Immature natural killer cell (primary cell): ENCODE measurements at places on chromosomes 6 and 20.

DNA sequence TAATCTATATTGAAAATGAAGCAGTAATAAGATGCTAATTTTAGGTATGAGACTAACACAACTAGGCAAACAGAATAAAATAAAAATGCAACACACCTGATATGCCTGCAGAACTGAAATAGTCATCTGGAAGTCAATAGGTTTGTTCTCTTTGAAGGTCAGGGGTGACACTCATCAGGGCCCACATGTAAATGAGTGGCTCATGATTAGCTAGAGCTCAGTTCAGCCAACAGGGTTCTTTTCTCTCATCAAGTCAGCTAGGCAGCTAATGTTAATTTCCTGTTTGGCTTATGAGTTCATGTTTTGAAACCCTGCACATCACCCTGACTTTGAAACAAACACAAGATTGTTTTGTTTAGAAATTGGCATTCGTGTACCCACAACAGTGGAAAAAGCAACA is 23.8 kb downstream of the SMLR1 start:
- H3K27me3 ChIP-seq = no peaks in the 10 kb centered on the region
- H3K4me3 ChIP-seq = no peak overlapping the region
- no peak for DNase-seq
- H3K36me3 ChIP-seq = no peaks in the 10 kb centered on the region

GRCh38 chr6:37538107-37538506 is 38.4 kb upstream of the CCDC167 start:
- DNase-seq = no peak
- peak overlapping the region; percentile 2 for H3K4me3 ChIP-seq

- peak overlapping the region; percentile 94 for H3K27ac ChIP-seq
- peak; percentile 43 for DNase-seq
- H3K4me1 ChIP-seq = peaks cover 49% of the 10 kb centered on the region
These were observed 999 bp upstream of the EHMT2 start for GRCh38 chr6:31898383-31899011.

DNA sequence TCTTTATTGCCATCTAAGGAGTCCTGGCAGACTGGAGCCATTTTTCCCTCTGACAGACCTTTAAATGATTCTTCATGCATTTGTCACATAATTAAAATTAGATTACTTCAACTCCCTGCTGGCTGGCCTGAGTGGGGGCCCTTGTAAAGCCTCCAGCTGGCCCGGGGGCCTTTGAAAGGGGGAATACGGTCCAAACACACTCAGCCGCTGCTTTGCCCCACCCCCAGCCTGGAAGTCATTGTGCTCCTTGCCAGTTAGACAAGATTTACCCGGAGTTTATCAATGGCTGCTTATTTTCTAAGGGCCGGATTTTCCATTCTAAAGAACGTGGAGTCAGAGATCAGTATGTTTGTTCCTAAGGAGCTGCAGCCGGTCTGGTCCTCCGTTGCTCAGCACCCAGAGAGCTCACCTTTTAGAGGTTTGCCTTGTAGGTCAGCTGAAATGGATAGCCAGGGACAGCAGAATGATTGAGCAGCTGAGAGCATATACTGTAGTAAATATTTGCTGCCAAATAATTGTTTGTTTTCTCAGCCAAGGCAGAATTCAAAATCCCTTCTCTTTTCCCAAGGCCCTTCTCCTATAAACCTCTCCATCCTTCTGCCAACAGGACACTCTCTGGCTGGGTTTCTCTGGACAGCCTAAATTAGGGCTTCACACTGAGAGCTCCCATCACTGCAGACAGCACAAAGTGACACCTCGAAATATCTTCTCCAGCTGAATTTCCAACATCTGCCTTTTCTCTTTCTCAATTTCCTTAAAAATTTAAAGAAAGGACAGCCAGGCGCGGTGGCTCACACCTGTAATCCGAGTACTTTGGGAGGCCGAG is 68.4 kb upstream of the RBM24 start:
- DNase-seq = no peak
- no peaks in the 10 kb centered on the region for H3K4me1 ChIP-seq
- no peak overlapping the region for H3K4me3 ChIP-seq
- no peaks in the 10 kb centered on the region for H3K36me3 ChIP-seq
- no peak overlapping the region for H3K27ac ChIP-seq

DNA sequence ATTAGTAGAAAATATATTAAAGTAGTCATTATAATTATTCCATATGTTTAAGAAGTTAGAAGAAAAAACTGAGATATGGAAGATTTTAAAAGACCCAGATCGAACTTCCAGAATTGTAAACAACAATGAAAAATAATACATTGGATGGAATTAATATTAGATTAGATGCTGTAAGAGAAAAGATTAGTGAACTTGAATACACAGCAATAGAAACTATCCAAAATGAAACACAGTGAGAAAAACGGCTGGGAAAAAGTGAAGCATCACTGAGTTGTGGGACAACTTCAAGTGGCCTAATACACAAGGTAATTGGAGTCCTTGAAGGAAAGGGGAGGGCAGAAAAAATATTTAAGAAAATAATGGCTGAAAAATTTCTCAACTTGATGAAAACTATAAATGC is 4.2 kb upstream of the TTBK1 start:
- no peak for DNase-seq
- peaks cover 4% of the 10 kb centered on the region for H3K36me3 ChIP-seq
- H3K4me1 ChIP-seq = no peaks in the 10 kb centered on the region
- H3K27ac ChIP-seq = no peak overlapping the region

GRCh38 chr6:166767230-166767629 is 140.2 kb upstream of the RPS6KA2 start:
- no peak overlapping the region for H3K27ac ChIP-seq
- no peak for DNase-seq
- no peak overlapping the region for H3K4me3 ChIP-seq
- H3K27me3 ChIP-seq = peaks cover 2% of the 10 kb centered on the region

- no peak overlapping the region for H3K27ac ChIP-seq
- no peak overlapping the region for H3K4me3 ChIP-seq
- no peak for DNase-seq
These were observed 69.3 kb upstream of the IER3 start for GRCh38 chr6:30813631-30814145.

DNA sequence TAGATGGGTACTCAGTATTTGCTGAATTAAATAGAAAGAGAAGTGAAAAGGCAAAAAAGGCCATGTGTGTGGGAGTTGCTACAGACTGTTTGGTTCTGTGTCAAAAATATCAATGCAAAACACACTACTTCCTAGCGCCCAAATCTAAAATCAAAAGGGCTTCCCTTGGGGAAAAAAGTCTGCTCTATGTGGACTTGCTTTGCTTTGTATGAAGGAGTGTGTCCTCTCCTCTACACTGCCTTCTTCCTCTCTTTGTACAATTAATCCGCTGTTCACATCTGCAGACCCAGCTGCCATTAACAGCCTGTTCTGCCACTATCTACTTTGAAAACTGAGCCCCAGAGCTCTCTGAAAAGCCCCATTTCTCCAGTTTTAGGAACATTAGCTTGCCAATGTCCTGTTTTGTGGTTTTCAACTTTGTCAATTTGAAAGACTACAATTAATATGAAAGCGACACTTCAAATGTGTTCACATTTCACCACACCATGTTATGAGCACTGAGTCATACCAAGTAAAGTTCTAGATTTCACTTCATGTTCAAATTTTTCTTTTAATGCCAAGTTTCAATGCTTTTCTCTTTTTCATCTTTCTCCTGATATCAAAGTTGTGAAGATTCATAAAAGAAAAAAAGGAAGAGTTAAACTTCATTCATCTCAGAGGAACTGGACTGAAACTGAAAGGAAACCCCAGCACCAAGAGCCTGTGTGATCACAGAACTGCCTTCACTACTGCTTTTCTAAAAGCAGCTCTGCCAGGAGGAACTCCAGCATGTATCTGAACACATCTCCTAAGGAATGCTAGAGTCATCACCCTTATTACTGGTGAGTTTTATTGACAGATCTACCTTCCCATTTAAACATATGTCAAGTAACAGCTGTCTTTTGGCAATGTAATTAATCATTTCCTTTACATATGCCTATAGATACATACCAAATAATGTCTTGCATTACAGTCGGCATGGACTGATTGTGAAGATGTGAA is 102.6 kb downstream of the KIF13A start:
- no peak for DNase-seq
- no peaks in the 10 kb centered on the region for H3K36me3 ChIP-seq
- no peak overlapping the region for H3K27ac ChIP-seq
- peaks cover 20% of the 10 kb centered on the region for H3K4me1 ChIP-seq

- H3K4me3 ChIP-seq = no peak overlapping the region
- H3K4me1 ChIP-seq = no peaks in the 10 kb centered on the region
- DNase-seq = no peak
- H3K36me3 ChIP-seq = no peaks in the 10 kb centered on the region
- peaks cover 3% of the 10 kb centered on the region for H3K27me3 ChIP-seq
- no peak overlapping the region for H3K27ac ChIP-seq
These were observed 161.0 kb downstream of the AIG1 start for GRCh38 chr6:143221698-143222097.

- no peaks in the 10 kb centered on the region for H3K4me1 ChIP-seq
- no peak overlapping the region for H3K27ac ChIP-seq
- no peaks in the 10 kb centered on the region for H3K27me3 ChIP-seq
- DNase-seq = no peak
- H3K4me3 ChIP-seq = no peak overlapping the region
These were observed 66.7 kb downstream of the SYNDIG1 start for GRCh38 chr20:24535941-24536730.

DNA sequence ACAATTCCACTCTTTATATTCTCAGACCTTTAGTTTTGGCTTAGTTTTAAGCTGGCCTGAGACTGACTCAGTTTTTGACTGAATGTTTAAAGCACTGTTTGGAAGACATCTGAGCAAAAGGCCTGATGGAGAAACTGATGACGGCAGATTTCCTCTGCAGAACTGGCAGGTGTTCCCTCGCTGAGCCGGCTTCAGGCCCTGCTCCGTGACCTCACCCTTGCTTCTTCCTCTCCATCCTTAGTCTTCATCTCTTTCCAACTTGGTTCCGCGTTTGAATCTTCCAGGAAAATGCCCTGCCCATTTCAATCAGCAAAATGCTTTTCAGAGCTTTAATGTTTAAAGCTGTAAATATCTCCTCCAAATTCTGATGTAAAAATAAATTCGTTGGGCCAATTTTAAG is 6.6 kb downstream of the NKX2-4 start:
- DNase-seq = no peak
- H3K27ac ChIP-seq = no peak overlapping the region
- H3K4me1 ChIP-seq = peaks cover 36% of the 10 kb centered on the region
- H3K36me3 ChIP-seq = peaks cover 39% of the 10 kb centered on the region

- H3K4me3 ChIP-seq = no peak overlapping the region
- no peak overlapping the region for H3K27ac ChIP-seq
- H3K36me3 ChIP-seq = no peaks in the 10 kb centered on the region
- peaks cover 3% of the 10 kb centered on the region for H3K27me3 ChIP-seq
- DNase-seq = no peak
These were observed 220.8 kb upstream of the FOXA2 start for GRCh38 chr20:22805219-22805618.

- peak; percentile 23 for DNase-seq
- peaks cover 4% of the 10 kb centered on the region for H3K36me3 ChIP-seq
- peaks cover 1% of the 10 kb centered on the region for H3K27me3 ChIP-seq
- H3K4me3 ChIP-seq = peak overlapping the region; percentile 45
- peak overlapping the region; percentile 81 for H3K27ac ChIP-seq
- peaks cover 30% of the 10 kb centered on the region for H3K4me1 ChIP-seq
These were observed 54.0 kb upstream of the REV3L start for GRCh38 chr6:111536910-111537527.

- DNase-seq = no peak
- H3K4me3 ChIP-seq = no peak overlapping the region
- H3K27ac ChIP-seq = no peak overlapping the region
- no peaks in the 10 kb centered on the region for H3K36me3 ChIP-seq
- H3K4me1 ChIP-seq = peaks cover 12% of the 10 kb centered on the region
These were observed 29.1 kb upstream of the SLC2A12 start for GRCh38 chr6:134081506-134081905.

- H3K4me3 ChIP-seq = no peak overlapping the region
- no peak for DNase-seq
- H3K27ac ChIP-seq = no peak overlapping the region
These were observed 29.8 kb downstream of the DIDO1 start for GRCh38 chr20:62896526-62896925.

GRCh38 chr6:40551966-40552505 is 35.1 kb downstream of the LRFN2 start:
- peaks cover 7% of the 10 kb centered on the region for H3K4me1 ChIP-seq
- H3K27ac ChIP-seq = no peak overlapping the region
- peaks cover 4% of the 10 kb centered on the region for H3K27me3 ChIP-seq
- no peak overlapping the region for H3K4me3 ChIP-seq
- H3K36me3 ChIP-seq = no peaks in the 10 kb centered on the region
- DNase-seq = no peak

DNA sequence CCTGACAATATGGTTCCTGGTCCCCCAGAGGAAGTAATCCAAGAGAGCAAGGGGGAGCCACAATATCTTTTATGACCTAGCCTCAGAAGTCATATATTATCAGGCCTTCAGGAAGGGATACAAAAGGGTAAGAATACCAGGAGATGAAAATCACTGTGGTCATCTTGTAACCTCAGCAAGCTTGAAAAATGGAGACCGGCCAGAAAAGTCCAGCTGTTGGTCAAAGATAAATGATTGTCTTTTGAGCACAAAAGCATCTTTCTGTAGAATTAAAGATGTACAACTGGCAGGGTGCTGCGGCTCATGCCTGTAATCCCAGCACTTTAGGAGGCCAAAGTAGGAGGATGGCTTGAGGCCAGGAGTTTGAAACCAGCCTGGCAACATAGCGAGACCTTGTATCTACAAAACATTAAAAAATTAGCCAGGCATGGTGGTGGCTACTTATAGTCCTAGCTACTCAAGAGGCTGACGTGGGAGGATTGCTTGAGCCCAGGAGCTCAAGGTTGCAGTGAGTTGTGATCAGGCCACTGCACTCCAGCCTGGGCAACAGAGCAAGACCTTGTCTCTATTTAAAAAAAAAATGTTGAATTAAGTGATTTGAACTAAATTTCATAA is 118.0 kb upstream of the MARCKS start:
- no peak for DNase-seq
- H3K4me1 ChIP-seq = no peaks in the 10 kb centered on the region
- H3K4me3 ChIP-seq = no peak overlapping the region
- no peaks in the 10 kb centered on the region for H3K27me3 ChIP-seq
- no peak overlapping the region for H3K27ac ChIP-seq

DNA sequence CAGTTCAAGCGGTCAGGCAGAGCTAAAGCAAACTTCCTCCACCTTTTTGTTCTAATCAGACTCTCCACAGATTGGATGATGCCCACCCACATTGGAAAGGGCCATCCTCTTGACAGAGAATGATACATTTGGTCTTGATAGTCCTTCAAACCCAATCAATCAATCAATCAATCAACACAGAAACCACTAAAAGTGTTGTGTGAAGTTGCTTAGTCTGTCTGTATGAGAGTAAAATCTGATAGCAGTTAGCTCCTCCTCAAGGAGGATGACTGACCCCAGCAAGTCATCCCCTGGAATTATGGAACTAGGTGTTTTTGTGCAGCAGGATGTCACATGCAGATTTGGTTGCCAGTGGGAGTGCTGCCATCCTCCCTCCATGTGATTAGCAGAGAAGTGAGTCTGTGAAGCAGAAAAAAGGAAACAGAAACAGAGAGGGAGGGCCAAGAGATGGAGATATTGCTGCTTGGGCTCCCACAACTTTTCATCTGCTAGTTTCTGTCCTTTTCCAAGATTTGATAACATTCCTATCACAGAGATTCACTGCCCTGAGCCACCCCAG is 32.0 kb upstream of the SSTR4 start:
- no peak overlapping the region for H3K27ac ChIP-seq
- H3K4me3 ChIP-seq = no peak overlapping the region
- H3K36me3 ChIP-seq = no peaks in the 10 kb centered on the region
